ENCODE measurements at places on chromosomes 5 and 9.

DNA sequence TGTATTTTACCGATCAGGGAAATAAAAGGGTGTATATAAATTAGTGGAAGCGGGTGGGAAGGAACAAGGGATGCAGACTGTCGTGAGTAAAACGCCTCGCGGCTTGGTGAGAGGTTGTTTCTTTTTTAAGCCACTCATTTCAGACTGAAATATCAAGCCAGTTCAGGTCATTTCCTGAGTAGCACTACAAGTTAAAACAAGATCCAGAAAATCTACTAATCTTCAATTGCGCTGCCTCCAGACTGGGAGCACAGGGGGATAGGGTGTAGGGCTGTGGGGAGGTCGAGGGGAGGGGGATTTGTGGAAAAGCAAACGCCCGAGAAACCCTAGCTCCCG is 140.8 kb downstream of the TSSK1B start:
- DNase-seq: no peak

- peak; percentile 9 for DNase-seq
Observed at GRCh38 chr5:172453986-172454357, 353 bp downstream of the SH3PXD2B start.

- no peak for DNase-seq
Observed at GRCh38 chr5:154238776-154239481, 48.4 kb downstream of the GALNT10 start.

- DNase-seq: no peak
Observed at GRCh38 chr5:125343015-125343414, 596.6 kb upstream of the ZNF608 start.

- DNase-seq: no peak
Observed at GRCh38 chr5:80962630-80963520, 2.7 kb downstream of the RASGRF2 start.

- no peak for DNase-seq
Observed at GRCh38 chr5:43336159-43336558, 22.9 kb upstream of the HMGCS1 start.
